ENCODE measurements at places on chromosomes 3 and 15.
A peak's percentile ranks its signal among the peaks of the same experiment; 100 is the strongest.

DNA sequence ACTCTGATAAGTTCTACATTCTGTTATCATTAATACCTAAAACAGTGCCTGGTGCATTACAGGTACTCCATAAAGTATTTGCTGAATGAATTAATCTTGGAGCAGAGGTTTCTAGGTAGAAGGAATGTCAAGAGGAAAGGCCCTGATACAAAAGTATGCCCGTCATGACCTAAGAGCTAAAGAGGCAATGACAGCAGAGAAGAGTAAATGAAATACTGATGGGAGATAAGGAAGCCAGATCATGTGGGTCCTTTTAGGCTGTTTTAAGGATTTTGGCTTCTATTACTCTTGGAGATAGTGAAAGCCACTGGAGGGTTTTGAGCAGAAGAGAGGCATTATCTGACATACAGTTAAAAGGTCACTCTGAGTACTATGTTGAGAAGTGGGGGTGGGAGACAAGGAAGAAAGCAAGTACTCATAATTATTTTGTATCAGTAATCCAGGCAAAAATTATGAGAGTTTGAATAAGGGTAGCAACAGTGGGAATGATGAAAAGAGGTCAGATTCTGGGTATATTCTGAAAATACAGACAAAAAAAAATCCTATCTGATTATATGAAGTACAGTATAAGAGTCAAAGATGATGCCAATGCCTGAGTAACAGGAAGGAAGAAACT is 48.3 kb downstream of the DENND4A start:
- DNase-seq: no peak

DNA sequence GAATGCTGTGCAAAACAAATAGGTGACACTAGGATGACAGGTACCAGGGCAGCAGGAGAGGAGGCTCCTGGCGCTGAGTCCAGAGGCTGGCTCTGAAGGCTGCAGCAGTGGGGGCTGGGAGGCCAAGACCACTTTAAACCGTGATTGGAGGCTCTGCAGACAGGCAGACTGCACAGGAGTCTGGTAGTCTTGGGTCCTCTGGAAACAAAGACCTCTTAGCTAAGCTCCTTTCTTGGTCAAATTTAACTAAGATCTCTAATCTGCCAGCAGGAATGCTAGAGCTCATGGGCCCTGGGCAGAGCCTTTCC is 4.4 kb upstream of the MUSTN1 start:
- no peak for DNase-seq

GRCh38 chr3:155325263-155325835 is 31.9 kb upstream of the STRIT1 start:
- DNase-seq: no peak

DNA sequence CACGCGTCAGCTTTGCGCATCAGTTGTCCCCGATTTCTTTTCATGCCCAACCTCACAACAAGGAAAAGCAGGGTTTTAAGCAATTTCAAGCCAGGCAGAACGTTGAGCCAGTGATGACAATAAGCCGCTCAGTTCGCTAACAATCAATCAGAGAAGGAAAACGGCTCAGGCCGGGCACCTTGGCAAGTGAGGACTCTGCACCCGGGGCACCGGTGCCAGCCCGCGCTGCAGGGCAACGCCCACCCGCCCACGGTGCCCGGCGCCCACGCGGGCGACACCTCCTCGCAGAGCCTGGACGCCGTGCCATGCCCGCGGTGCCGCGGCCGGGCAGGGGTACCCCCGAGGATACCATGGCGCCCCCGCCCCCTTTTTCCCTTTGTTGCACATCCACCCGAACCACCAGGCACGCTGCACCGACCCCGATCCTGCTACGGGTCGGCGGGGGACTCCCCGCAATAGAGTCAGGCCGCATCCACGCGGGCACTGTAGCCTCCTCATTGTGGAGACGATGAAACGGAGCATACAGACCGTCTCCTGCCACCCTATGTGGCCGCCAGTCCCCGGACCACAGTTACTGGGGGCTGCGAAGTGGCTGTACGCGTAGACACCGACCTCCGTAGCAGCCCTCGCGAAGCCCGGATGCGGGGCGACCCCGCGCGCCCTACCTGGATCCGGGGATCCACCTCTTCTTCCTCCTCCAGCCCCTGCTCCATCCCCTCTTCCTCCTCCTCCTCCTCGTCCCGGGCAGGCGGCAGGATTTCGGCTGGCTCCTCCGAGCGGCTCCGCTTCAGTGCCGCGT is 581 bp downstream of the SH3BP5 start:
- DNase-seq: peak; percentile 50

GRCh38 chr3:132570016-132570415 is 27.1 kb upstream of the ACKR4 start:
- DNase-seq: no peak

GRCh38 chr3:177569875-177570657 is 372.8 kb upstream of the TBL1XR1 start:
- no peak for DNase-seq

DNA sequence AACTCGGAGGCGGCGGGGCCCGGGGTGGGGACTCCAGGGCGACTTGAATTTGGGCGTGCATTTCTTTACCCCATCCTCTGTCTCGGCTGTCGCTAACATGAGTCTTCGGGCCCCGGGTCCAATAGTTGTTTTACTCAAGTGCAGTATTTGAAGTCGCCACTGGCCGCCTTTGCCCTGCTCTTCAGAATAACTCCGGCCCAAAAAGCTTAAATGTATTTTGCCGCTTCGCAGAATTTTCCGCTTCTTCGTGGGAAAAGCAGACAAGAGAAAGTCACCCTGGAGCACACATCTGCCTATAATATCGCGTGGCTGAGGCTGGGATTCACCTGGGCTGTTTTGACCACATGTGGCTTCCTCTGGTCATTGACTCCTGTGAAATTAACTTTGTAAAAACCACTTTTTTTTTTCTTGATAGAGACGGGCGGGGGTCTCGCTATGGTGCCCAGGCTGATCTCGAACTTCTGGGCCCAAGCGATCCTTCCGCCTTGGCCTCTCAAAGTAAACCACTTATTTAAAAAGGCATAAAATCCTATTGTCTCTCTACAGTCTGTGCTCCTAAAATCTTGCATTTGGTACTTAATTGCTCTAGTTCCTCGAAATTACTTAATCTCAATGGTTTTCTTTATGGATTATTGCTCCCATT is 676 bp downstream of the CNOT10 start:
- no peak for DNase-seq

All from stimulated activated naive CD4-positive, alpha-beta T cell treated with Interleukin-2 at 50 U/mL for 16 hours (primary cell).